Lower lobe of right lung (tissue), 2 donors: ENCODE measurements at places on chromosomes 7 and 10. TPM values are rescaled to one million over a fixed set of nuclear protein-coding genes. Genes with fewer than 3 reads are reported as not detected.

Gene IKZF5
- 20.1 TPM for total RNA-seq

Gene PLEKHS1
- 7.0 TPM for total RNA-seq

Gene SEMA4G
- total RNA-seq, result 5.1 TPM

Gene FAM237B
- not detected for total RNA-seq

Gene FEZF1
- total RNA-seq, result not detected

Gene AGAP9
- total RNA-seq, result 5.1 TPM

Gene SHTN1
- 43.1 TPM for total RNA-seq

Gene MSS51
- 2.7 TPM for total RNA-seq

DNA sequence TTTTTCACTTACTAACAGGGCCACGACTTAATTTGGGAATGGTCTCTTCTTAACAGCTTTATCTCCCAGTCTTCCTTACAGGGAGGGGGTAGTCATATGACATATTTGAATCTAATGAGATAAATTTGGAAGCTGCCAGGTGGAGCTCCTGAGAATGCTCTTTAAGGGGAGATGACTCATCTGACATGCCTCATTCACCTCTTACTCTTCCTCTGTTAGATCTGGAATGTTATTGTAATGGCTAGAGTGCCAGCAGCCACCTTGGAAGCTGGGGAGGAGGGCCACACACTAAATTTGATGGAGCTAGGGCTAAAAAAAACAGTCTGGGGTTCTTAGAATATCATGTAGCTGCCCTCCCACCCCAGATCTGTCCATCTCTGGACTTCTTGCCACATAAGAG, 22.7 kb downstream of the HECW1 start:
- no peak for DNase-seq
- H3K36me3 ChIP-seq, result no peaks in the 10 kb centered on the region
- no peak overlapping the region for H3K27ac ChIP-seq
- H3K27me3 ChIP-seq, result no peaks in the 10 kb centered on the region

GRCh38 chr7:128021366-128021765, 9.9 kb downstream of the LRRC4 start:
- no peaks in the 10 kb centered on the region for H3K27me3 ChIP-seq
- no peak overlapping the region for H3K4me3 ChIP-seq
- H3K4me1 ChIP-seq, result peaks cover 56% of the 10 kb centered on the region
- no peaks in the 10 kb centered on the region for H3K36me3 ChIP-seq
- H3K27ac ChIP-seq, result no peak overlapping the region
- no peak for DNase-seq

- H3K27ac ChIP-seq, result no peak overlapping the region
- no peaks in the 10 kb centered on the region for H3K36me3 ChIP-seq
- H3K4me3 ChIP-seq, result no peak overlapping the region
- peaks cover 6% of the 10 kb centered on the region for H3K4me1 ChIP-seq
These were observed 70.6 kb downstream of the FGFR2 start for GRCh38 chr10:121527690-121528089.

GRCh38 chr7:28957064-28957750, 923 bp downstream of the TRIL start:
- H3K4me3 ChIP-seq, result peak overlapping the region; percentile 57
- peak overlapping the region; percentile 74 for H3K27ac ChIP-seq
- peaks cover 38% of the 10 kb centered on the region for H3K27me3 ChIP-seq
- no peaks in the 10 kb centered on the region for H3K36me3 ChIP-seq

- H3K27ac ChIP-seq, result peak overlapping the region; percentile 98
- H3K36me3 ChIP-seq, result no peaks in the 10 kb centered on the region
- peak overlapping the region; percentile 77 for H3K4me3 ChIP-seq
- no peak for DNase-seq
- H3K4me1 ChIP-seq, result peaks cover 46% of the 10 kb centered on the region
- H3K27me3 ChIP-seq, result no peaks in the 10 kb centered on the region
These were observed 620 bp upstream of the IMPDH1 start for GRCh38 chr7:128410451-128410753.

GRCh38 chr10:49407552-49408137, 11.8 kb upstream of the DRGX start:
- peaks cover 17% of the 10 kb centered on the region for H3K27me3 ChIP-seq
- H3K4me3 ChIP-seq, result no peak overlapping the region
- no peaks in the 10 kb centered on the region for H3K4me1 ChIP-seq
- no peak overlapping the region for H3K27ac ChIP-seq
- DNase-seq, result peak; percentile 82
- H3K36me3 ChIP-seq, result no peaks in the 10 kb centered on the region

DNA sequence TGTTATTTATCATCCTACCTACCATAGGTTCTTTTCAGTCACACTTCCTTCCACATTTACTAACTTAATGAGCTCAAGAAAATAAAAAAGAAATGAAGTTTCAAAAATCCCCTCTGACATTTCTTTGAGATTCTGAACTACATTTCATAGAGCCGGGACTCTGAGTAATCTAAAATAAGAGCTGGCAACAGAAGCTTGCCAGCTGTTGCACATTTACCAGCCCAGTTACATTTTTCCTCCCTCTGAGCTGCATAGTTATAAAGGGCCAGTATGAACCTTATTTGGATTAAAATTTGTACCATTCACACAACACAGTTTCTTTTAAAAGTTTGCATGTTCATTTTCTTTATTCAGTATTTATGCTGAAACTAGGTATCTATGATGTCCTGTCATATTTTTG, 119.5 kb upstream of the CAV2 start:
- no peaks in the 10 kb centered on the region for H3K36me3 ChIP-seq
- DNase-seq, result no peak
- no peak overlapping the region for H3K4me3 ChIP-seq
- peaks cover 5% of the 10 kb centered on the region for H3K4me1 ChIP-seq
- no peak overlapping the region for H3K27ac ChIP-seq

- H3K36me3 ChIP-seq, result no peaks in the 10 kb centered on the region
- no peaks in the 10 kb centered on the region for H3K27me3 ChIP-seq
- no peak for DNase-seq
- H3K4me1 ChIP-seq, result no peaks in the 10 kb centered on the region
- no peak overlapping the region for H3K4me3 ChIP-seq
These were observed 69.3 kb downstream of the ADRA2A start for GRCh38 chr10:111146025-111146640.

- no peaks in the 10 kb centered on the region for H3K4me1 ChIP-seq
- H3K27ac ChIP-seq, result no peak overlapping the region
- H3K4me3 ChIP-seq, result no peak overlapping the region
- H3K36me3 ChIP-seq, result no peaks in the 10 kb centered on the region
- no peak for DNase-seq
These were observed 91.3 kb upstream of the SMIM30 start for GRCh38 chr7:113209449-113210203.
